NCI-H1417 (cell line): ENCODE measurements at places on chromosomes 7 and 10.

DNA sequence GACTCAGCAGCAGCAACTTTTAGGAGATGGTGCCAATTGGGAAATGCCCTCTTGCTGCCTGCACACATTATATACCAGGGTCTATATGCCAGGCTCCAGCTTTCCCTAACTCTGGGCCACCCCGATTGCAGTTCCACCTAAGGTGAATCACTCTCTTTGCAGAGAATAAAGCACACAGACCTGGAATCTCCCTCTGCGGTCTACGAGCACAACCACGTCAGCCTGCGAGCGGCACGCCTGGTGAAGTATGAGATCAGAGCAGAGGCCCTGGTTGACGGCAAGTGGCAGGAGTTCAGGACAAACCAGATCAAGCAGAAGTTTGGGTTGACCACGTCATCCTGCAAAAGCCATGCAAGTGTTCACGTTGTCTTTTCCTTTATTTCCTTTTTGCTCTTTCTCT, 38.2 kb upstream of the PLEKHA1 start:
- no peak for DNase-seq

DNA sequence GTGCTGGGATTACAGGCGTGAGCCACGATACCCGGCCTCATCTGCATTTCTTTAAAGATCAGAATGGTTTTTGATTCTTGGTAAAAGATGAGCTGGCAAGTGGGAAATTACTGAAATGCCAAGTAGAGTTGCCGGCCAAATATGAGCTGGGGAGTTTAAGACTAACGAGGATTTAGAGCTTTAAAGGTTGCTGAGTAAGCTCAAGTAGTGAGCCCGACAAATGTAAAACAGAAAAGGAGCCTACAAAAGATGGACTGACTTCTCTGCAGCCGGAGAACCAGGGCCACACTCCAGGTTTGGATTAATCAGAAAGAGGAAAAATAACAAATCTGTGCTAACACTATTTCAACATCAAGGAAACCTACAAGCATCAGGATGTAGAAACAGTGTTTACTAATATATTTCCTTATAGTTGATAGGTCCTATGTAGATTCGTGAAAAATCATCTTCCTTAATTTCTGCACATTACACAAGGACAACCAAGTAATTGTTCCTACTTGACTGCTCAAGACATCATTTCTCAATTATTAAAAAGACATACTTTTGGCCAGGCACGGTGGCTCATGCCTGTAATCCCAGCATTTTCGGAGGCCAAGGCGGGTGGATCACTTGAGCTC, 49.6 kb downstream of the MPP7 start:
- no peak for DNase-seq

DNA sequence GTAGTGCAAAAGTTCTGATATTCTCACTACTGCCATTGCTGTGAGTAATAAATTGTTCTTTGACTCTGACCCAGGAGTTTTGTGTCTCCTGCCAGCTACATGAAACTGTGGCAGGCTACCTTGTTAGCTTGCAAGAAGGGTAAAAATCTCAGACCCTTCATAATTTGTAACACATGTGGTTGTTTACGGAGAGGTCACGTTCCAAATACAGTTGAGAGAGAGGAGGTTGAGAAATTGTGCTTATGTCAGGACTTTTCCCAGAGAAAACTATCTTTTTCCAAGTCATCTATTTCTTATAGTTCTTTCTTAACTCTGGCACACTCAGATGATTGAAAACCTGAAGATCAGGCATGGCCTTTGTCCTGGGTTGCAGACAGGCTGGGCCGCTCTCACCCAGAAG, 114.4 kb upstream of the SVIL start:
- DNase-seq = no peak

GRCh38 chr10:33235251-33235884, 99.1 kb downstream of the NRP1 start:
- no peak for DNase-seq

- peak; percentile 10 for DNase-seq
Observed at GRCh38 chr10:59240582-59241183, 64.2 kb downstream of the PHYHIPL start.

DNA sequence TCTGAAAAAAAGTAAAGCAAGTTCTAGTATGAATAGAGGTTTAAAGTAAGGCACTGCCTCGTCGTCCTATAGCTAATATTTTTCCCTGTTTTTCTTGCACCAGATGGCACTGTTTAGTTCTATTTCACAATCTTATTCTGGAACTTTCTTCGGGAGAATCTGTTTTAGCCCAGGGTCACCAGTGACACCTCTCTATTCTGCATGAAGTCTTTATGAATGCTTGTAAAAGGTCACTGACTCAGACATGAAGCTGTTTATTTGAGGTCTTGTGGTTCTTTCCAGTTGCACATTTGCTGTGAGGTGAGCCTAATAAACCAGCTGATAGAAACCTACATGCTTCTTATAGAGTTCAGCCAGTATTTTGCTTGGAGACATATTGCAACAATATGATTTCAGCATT, 444.3 kb downstream of the AUTS2 start:
- no peak for DNase-seq

DNA sequence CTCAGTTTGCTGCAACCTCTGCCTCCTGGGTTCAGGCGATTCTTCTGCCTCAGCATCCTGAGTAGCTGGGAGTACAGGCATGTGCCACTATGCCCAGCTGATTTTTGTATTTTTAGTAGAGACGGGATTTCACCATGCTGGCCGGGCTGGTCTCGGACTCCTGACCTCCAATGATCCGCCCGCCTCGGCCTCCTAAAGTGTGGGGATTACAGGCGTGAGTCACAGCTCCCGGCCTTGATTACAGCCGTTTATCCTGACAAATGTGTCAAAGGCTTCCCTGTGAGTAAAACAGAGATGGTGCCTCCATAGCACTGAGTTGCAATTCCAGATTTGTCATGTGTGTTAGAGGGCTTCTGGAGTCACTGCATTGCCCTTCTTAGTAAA, 273.7 kb downstream of the CCDC3 start:
- no peak for DNase-seq

GRCh38 chr10:47063858-47064257, 152.6 kb downstream of the PTPN20 start:
- DNase-seq = no peak

DNA sequence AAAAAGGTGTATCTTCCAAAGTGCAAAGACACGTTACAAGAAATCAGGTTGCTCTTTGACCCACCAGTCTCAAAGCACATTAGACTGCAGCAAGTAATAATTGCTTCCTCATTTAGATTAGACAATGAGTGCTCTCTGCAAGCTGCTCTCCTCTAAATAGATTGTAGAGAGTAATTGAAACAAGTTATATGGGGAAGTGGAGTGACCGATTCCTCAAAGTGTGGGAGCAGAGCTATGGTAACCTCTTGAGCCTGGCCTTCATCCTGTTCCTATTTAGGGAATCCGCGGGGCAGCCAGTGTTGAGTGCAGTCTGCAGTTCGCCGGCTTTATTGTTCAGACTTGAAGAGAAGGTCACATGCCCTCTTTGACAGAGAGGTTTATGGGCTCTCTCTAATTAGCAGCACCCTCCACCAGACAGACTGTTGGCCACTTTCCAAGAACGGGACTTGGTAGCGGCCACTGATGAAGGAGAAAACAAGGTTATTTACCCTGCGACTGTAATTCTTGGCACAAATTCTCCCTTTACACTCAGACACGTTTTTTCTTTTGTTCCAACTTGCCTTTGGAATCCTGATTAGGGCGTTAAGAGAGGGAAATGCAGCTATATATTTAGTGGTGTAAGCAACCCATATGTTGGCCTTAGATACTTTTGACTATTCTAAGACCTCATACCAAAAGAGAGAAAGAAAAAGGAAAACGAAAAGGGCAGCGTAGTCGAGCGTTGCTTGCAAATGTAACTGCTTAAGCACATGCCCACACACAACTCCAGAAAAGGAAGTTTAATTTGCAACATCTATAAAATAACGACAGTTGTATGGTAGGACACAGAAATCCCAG, 107.5 kb downstream of the REEP3 start:
- DNase-seq = peak; percentile 97

GRCh38 chr7:50486512-50486911, 36.4 kb upstream of the FIGNL1 start:
- DNase-seq = no peak

DNA sequence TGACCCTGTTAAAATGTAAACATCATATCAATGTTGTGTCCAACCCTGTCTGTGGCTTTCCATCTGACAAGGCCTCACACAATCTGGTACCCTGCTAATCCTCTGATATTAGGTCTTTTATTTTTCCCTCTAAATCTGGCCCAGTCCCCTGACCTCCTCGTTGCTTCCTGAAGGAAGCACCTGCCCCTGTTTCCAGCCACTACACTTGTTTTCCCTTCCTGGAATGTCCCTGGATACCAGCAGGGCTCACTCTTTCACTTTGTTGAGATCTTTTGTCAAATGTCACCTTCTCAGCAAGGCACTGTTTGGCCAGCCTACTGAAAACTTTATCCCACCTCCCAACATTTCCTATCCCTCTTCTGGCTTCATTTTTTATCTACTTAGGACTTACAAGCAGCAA, 2.1 kb downstream of the SAMD9L start:
- no peak for DNase-seq

- no peak for DNase-seq
Observed at GRCh38 chr10:49611816-49612512, 1.9 kb downstream of the SLC18A3 start.

- DNase-seq = peak; percentile 61
Observed at GRCh38 chr7:106110885-106111654, 1.0 kb downstream of the SYPL1 start.
